ENCODE measurements at places on chromosomes 4 and X.

- DNase-seq: no peak
These were observed 93.0 kb downstream of the IL13RA2 start for GRCh38 chrX:114924423-114924822.

GRCh38 chr4:155666344-155667221 lies at the start of gene GUCY1A1:
TSS of gene GUCY1A1 (plus strand) at chr4:155666848. CDS start at chr4:155696868, 30,020 bp downstream.
- no peak for DNase-seq

DNA sequence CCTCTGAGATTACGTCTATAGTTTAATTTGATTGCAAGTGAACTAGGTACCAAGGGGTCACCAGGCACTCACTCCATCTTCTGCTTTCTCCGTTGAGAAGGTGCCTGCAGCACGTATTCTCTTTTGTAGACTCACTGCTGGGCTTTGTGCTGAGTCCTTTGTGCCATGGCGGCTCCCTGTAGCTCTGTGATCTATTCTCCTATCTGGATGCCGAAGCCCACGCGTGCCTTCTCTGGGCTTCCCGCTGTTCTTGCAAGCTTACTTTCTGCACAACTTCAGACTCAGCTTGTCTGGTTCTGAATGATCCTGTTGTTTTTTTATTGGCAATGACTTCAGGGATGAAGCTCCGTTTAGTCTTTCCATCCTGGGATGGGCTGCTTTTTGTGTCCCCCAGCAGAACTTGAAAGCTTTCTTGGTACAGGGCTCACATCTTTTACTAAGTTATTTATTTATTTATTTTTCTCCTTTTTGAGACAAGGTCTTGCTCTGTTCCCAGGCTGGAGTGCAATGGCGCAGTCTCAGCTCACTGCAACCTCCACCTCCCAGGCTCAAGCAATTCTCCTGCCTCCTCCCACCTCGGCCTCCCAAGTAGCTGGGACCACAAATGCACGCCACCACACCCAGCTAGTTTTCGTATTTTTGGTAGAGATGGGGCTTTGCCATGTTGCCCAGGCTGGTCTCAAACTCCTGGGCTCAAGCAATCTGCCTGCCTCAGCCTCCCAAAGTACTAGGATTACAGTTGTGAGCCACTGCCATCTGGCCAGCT lies 100.9 kb upstream of the NKX1-1 start:
- DNase-seq: no peak

GRCh38 chr4:171636606-171637005 lies 176.6 kb upstream of the GALNTL6 start:
- DNase-seq: no peak

DNA sequence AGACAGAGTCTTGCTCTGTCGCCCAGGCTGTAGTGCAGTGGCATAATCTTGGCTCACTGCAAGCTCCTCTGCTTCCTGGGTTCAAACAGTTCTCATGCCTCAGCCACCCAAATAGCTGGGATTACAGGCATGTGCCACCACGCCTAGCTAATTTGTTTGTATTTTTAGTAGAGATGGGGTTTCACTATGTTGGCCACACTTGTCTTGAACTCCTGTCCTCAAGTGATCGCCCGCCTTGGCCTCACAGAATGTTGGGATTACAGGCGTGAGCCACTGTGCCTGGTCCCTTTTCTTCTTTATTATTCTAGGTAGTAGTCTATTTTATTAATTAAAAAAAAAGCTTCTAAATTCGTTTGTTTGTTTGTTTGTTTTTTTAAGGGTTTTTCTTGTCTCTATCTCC lies 59.1 kb downstream of the SLAIN2 start:
- DNase-seq: no peak

- DNase-seq: no peak
These were observed 253.2 kb upstream of the GK2 start for GRCh38 chr4:79661196-79661595.

DNA sequence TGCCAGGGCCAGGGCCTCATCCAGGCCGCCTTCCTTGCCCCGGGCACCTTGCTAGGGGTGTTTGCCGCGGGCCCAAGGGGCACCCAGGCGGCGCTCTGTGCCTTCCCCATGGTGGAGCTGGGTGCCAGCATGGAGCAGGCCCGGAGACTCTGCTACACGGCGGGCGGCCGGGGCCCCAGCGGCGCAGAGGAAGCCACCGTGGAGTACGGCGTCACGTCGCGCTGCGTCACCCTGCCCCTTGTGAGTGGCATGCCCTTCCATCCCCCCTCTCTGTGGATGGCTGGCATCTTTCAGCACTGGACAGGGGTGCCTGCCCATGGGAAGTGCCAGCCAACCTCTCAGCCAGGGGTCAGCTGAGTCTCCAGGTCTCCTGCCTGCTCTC lies 3.6 kb downstream of the PLXNB3 start:
- DNase-seq: no peak

- no peak for DNase-seq
These were observed 154.2 kb downstream of the SNCA start for GRCh38 chr4:89682808-89683207.

- DNase-seq: no peak
These were observed 17.4 kb upstream of the PDCL2 start for GRCh38 chr4:55609393-55609866.

DNA sequence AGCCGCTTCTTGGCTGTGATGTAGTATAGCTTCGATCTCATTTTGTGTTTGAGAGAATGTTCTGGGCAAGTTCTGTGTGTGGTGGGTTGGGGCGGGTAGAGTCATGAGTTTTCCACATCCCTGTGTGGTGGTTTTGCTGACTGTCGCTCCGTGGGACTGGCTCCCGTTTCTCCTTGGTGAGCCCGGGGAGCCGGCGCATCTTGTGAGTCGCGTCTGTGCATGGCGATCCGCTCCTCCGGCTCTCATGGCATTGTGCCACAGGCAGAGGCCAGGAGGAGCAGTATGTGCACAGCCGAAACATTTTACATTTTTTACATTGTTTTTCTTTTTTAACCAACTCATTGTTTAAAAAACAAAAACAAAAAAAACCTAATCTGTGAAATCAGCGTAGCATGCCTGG lies 27.7 kb upstream of the TBC1D14 start:
- no peak for DNase-seq

- DNase-seq: no peak
These were observed 41.7 kb upstream of the FRMD7 start for GRCh38 chrX:132169554-132169953.

GRCh38 chr4:7747062-7747385 lies 192.6 kb downstream of the AFAP1 start:
- no peak for DNase-seq

DNA sequence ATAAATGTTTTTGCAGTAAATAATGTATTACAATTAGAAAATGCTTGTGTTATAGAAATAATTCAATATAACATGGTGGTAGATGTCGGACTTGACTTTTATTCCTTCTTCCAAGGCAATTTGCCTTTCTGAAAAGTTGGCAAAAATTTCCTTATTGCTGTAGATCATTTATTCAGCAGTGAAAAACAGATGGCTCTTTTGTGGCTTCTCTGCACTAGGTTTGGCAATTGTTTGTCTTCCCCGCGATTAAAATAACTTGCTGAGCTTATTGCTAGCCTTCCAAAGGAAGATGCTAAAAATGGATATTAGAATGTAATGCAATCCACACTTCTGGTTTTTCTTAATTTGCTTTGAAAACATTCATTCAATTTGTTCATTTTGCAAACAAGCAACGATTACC lies 1977.9 kb upstream of the ADGRL3 start:
- no peak for DNase-seq

Measured in NAMALWA (cell line).